ENCODE measurements at places on chromosomes 5 and 9.

DNA sequence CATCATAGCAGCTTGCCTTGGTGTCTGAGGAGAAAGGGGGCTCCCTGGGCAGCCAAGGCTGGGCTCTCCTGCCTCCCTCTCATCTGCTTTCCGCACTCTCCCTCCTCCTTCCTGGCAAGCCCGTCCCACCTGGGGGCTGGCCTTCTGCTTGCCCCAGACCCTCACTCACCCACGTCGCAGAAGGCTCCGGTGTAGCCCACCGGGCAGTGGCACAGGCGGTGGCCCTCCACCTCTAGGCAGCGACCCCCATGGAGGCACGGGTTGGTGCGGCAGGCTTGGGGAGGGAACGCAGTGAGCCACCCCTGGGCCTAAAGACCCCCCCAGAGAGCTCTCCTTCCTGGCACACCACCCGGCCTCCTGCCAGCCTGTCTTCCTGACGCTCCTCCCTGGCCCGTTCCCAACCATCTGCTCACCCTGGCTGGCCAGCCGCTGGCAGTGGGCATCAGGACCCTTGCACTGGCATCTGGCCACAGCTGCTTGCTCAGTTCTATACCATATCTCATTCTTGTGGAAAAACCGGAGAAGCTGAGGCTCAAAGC lies 4.2 kb upstream of the PFN3 start:
- no peak for DNase-seq

GRCh38 chr9:100452894-100453293 lies 20.1 kb upstream of the TMEFF1 start:
- DNase-seq, result no peak

GRCh38 chr9:109349421-109349846 lies 28.6 kb upstream of the EPB41L4B start:
- no peak for DNase-seq

- no peak for DNase-seq
Observed at GRCh38 chr5:95746722-95747679, 15.9 kb downstream of the RHOBTB3 start.

GRCh38 chr5:170333161-170333910 lies 35.8 kb upstream of the LCP2 start:
- no peak for DNase-seq

DNA sequence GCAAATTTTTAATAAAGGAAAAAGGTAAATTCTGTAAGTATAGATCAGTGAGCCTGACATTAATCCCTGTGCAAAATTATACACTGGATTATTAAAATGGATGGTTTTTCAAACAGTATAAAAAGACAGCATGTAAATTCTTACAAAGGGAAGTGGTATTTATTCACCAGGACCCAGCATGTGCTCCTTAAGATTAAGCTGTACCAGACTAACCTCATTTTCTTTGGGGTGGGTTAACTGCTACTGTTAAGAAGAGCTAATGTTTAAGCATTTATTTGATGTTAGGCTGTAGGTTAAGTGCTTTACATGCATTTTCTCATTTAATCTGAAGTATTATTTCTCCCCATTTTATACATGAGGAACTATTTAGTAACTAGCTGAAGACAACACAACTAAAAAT lies 60.3 kb upstream of the RFX3 start:
- no peak for DNase-seq

- DNase-seq, result no peak
Observed at GRCh38 chr9:18215626-18216025, 258.3 kb upstream of the ADAMTSL1 start.

GRCh38 chr9:12538842-12539579 lies 154.2 kb upstream of the TYRP1 start:
- no peak for DNase-seq

GRCh38 chr9:78236551-78236910 lies 656 bp downstream of the CEP78 start:
- no peak for DNase-seq

GRCh38 chr9:131812116-131812790 lies 72.4 kb upstream of the RAPGEF1 start:
- no peak for DNase-seq

GRCh38 chr5:56329652-56330051 lies 96.5 kb upstream of the ANKRD55 start:
- DNase-seq, result no peak

DNA sequence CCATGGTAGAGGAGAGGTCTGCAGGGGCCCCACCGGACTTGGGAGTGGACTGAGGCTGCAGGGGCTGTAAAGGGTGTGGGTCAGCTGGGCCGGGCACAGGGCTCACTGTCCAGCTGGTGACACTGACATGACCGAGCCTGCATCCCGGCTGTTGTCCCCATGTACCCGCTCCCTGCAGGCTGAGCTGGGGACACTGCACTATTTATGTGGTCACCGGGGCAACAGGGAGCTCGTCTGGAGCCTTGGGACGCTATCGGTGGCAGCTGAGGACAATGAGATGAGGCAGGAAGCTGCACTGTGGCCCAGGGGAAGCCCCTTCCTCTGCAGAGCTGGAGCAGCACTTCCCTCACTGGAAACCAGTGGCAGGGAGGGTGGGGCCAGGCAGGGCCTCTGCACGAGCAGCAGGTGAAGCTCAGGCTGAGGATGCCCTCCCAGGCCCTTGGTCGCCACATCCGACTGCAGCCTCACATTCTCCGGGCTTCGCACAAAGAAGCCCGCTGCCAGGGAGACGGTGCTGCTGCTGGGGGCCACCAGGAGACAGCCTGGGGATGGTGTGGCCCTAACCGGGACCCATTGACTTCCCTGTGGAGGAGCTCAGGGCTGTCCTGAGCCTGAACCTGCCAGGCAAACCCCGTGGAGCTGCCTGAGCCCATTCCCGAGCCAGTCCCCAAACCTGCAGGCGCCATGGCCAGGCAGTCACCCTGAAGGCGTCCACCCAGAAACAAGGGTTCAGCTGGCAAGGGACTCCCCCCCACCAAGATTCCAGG lies 26.4 kb downstream of the ZDHHC11B start:
- no peak for DNase-seq

DNA sequence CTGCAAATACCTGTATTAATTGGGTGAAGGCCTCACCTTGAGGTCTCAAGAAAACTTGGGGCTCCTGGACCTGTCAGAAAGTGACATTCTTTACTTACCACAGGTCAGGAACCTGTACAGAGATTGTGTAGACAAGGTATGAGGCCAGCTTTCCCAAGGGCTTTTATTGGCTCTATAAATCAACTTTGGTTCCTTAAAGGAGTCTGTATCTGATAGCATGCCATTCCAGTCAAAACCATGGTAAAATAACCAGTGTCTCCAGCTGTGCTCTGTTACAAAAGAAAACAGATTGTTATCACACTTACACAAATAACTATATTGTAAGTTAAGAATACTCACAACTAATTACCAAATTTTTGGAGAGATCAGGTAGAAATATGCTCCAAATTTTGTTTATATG lies 64.5 kb downstream of the COL15A1 start:
- DNase-seq, result no peak

- no peak for DNase-seq
Observed at GRCh38 chr5:173920866-173921555, 32.9 kb downstream of the CPEB4 start.

- DNase-seq, result no peak
Observed at GRCh38 chr9:82021198-82021597, 32.6 kb downstream of the SPATA31D1 start.

GRCh38 chr5:10699987-10700386 lies 61.0 kb downstream of the DAP start:
- DNase-seq, result no peak

GRCh38 chr5:131218392-131218791 lies 45.5 kb upstream of the CDC42SE2 start:
- no peak for DNase-seq

DNA sequence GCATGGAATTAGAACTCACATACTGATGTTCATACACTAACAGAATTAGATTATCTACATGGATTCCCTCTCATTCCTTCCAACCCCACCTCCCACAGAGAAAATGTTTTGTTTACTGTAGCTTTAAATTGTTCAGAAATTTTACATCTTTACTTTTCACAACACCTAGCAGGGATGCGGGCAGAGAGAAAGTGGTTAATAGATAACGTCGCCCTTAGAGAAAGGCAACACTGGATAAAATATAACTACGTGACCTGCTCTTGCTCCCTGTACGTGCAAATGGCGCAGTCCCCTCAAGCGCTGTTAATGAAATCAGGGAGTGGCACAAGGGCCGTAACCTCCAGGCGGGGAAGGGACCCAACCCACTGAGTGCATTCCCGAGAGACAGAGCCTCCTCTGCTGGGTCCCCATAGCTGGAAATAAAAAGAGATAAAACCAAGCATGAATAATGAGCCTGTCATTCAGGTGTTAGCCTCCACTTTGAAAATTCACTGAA lies 125.3 kb upstream of the DAPK1 start:
- no peak for DNase-seq

- no peak for DNase-seq
Observed at GRCh38 chr5:122267185-122267584, 44.9 kb upstream of the SNCAIP start.

GRCh38 chr9:91825422-91825821 lies 124.6 kb downstream of the ROR2 start:
- peak; percentile 25 for DNase-seq

GRCh38 chr5:96412868-96413449 lies 20.1 kb downstream of the PCSK1 start:
- no peak for DNase-seq

DNA sequence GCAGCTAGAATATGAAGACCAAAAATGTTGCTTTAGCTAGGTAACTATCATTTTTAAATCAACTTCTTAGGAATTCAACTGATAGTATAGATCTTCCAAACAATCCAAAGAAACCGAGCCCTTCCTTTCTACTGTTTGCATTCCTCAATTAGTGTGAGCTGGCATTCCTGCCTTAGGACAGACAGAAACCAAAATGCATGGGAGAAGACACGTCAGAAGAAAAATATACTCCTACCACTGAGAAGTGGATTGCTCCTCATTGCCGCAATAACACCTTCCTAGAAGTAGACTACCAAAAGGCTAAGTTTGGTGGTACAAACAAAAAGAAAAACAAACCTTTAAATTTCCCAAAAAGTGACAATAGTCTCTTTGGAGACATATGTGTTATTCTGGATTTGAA lies 440.0 kb downstream of the SEMA5A start:
- DNase-seq, result no peak

DNA sequence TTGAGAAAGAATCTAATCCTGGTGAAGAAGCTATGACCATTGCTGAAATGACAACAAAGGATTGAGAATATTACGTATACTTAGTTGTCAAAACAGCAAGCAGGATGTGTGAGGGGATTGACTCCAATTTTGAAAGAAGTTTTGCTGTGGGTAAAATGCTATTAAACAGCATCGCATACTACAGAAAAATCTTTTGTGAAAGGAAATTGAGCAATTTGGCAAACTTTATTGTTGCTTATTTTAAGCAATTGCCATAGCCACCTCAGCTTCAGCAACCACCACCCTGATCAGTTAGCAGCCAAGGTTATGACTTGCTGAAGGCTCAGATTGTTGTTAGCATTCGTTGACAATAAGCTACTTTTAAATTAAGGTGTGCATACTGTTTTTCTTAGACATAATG lies 22.5 kb upstream of the ARL14EPL start:
- DNase-seq, result no peak

Data from ovary (tissue), 10 donors.